Stimulated activated CD4-positive, alpha-beta T cell treated with anti-CD3 and anti-CD28 coated beads, Interleukin-1b, Interleukin-23, amount 100 ng/mL, for 24 hours (primary cell): ENCODE measurements at places on chromosomes 7 and 10.

DNA sequence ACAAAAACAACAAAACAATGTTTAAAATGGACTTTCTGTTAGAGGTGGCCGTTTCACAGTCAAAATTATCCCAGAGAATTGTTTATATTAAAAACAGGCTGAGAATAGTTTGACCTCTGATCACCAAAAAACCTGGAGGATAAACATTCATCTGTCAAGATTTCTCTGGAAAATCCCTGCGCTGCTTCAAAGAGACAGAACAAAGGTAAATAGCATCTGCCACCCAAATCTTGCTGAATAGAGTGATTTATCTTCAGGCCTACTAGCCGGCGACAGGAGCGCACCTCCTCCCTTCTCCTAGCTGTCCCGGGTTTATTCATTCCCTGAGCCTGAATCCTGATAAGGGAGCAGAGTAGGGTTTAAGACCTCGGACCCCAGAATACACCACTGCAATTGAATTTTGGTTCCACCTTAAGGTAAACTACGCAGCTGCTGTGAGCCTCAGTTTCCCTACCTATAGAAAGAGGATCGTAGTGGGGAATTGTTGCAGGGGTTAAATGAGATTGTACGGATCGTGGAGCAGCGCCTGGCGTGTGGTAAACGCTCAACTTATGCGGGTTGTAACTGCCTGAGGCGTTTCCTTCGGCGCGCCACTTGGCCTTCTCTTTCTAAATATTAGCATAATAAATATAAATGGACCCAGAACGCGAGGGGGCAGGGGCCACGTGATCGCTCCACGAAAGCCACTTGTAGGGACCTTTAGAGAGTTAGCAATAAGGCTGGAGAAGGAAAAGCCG, 498 bp upstream of the ST7 start:
- no peak for DNase-seq

- DNase-seq = no peak
Observed at GRCh38 chr7:156889089-156889488, 3.9 kb downstream of the LMBR1 start.

DNA sequence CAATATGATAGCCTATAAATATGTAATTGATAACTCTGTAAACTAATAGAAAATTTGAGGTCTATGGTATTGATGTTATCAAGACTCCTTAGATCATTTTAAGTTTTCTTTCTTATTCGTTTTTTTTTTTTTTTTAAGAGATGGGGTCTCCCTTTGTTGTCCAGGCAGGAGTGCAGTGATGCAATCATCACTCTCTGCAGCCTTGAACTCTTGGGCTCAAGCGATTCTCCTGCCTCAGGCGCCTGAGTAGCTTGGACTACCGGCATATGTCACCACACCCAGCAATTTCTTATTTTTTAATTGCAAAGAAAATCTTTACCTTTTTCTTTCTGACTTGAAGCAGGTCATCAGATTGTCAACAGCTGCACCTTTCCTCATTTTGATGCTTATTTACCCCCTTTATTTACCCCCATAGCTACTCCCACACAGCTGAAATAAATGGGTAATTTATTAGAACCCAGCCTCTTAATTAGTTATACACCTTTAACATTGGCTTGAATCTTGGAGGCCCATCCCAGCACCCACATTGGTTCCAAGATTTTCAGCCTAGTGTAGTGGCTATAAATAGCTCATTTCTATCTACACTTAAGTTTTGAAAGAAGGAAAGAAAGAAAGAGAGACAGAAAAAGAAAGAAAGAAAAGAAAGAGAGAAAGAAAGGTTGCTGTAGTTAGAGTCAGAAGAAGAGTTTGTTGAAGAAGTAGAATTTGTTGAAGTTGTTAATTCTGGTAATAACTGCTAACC, 38.3 kb downstream of the ARL4A start:
- DNase-seq = no peak

GRCh38 chr7:11969643-11970042, 137.6 kb upstream of the THSD7A start:
- DNase-seq = no peak

DNA sequence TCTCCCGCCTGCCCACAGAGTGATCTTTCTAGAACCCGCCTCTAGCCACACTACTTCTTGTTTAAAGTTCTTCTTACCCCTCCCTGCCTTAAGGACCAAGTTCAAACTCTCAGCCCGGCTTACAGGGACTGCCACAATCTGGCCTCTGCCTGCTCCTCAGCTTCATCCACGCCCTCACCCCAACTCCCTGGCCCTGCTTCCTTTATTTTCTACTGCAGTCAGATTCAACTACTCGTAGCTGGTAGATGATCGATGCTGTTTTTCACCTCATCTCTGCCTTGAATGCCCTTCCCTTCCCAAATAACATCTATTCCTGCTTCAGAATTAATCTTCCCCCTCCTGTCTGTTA, 508.5 kb downstream of the RPS24 start:
- DNase-seq = no peak

GRCh38 chr7:27940341-27940740, 200.4 kb downstream of the TAX1BP1 start:
- no peak for DNase-seq

DNA sequence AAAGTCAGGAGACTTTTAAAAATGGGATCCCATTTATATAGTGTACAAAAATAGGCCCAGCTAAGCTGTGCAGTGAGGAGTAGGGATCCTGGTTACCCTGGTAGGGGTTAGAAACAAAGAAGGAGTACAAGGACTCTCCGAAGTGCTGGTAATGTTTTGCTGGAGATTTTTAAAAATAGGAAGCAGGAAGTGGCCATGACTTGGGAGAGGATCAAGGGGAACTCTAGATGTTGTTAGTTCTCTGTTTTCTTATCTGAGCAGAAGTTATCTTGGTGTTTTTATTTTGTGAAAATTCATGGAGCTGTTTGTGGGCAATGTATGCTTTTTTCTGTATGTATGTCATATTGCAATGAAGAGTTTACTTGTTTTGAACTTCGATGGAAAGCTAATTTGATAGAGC, 373.9 kb downstream of the SFMBT2 start:
- no peak for DNase-seq

- no peak for DNase-seq
Observed at GRCh38 chr10:74165530-74165901, 14.5 kb downstream of the ADK start.

- no peak for DNase-seq
Observed at GRCh38 chr10:8104005-8104404, 49.5 kb downstream of the GATA3 start.

- no peak for DNase-seq
Observed at GRCh38 chr10:107614939-107615685, 450.6 kb upstream of the SORCS1 start.

DNA sequence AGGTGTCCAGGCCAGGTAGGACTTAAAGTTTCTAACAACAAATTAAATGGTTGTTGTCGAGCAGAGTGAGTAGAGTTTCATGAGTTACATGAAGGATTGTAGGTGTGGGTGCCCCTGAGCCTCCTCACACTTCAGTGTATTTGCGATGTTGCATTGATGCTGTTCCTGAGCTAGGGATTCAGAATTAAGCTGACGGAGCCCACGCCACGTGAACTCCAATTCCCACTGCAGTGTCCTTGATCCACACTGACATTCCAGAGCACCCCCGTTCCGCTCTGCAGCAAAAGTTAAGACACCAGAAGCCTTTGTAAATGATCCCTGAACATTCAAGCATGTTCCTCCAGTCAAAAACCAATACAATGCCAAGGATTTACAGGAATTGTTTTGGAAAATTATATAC, 78.8 kb upstream of the SEC61G start:
- DNase-seq = no peak

GRCh38 chr10:59803714-59804113, 50.5 kb upstream of the MRLN start:
- no peak for DNase-seq

DNA sequence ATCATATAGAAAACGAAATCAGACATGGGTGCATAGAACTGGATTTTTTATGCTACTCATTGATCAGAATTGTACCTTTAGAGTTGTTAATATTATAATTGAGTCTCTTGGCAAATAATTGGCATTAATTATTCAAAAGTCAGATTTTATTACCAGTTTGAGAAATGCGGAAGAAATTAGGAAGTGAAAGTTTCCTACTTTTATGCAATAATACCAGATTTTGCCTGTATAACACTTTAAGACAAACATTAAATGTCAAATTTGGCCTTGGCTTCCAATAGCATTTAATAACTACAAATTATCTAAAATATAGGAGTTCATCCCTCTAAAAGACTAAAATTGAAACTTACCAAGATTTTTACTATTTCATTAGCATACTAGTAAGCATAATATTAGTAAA, 6.8 kb upstream of the TFEC start:
- no peak for DNase-seq

DNA sequence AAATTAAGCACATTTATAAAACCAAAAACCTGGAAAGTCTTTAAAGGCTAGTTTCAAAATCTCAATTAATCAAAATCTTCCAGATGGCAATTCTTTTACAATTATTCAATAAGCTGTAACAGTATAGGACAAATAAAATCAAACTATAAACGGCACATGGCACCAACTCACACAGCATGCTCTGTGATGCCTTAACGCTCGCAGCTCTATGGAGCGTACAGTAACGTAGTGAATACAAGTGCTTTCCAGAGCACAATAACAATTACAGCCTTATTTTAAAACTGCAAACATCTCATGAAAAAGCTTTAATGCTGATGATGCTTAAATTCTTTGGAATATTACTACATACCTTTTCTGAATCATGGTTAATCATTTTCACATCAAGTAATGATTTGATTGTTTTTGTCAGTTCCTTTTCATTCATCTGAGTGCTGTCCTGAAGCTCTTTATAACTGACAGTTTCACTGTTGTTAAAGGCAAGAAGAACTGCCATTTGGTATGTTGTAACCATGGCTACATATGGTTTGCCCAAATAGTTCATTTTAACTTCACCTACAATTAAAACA, 74.2 kb downstream of the CUL2 start:
- no peak for DNase-seq

GRCh38 chr7:156178857-156179256, 366.6 kb upstream of the SHH start:
- no peak for DNase-seq

GRCh38 chr7:114943953-114944744, 22.3 kb downstream of the MDFIC start:
- DNase-seq = no peak

- DNase-seq = no peak
Observed at GRCh38 chr10:114071178-114071577, 27.5 kb downstream of the ADRB1 start.

DNA sequence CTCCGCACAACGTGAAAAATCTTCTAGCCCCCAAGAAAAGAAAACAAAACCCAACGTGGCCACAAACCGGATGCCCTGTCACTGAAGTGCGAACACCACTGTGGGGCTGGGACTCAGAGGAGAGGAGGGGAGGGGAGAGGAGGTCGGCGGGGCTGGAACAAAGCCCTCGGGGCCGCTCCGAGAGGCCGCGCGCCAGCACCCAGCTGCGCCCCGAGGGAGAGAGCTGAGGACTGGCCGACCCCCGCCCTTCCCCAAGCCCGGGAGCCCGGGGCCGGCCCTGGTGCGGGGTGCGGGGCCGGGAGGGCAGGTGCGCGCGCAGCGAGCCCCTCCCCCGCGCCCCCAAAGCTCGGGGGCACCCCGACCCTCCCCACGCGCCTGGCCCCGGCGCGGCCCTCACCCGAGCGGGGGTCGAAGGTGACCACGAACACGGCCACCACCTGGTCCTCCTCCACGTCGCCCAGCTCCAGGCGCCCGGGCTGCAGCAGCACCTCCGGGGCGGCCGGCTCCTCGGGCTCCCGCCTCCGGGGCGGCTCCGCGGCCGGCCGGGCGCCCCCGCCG, 398 bp downstream of the DENND11 start:
- peak; percentile 46 for DNase-seq

DNA sequence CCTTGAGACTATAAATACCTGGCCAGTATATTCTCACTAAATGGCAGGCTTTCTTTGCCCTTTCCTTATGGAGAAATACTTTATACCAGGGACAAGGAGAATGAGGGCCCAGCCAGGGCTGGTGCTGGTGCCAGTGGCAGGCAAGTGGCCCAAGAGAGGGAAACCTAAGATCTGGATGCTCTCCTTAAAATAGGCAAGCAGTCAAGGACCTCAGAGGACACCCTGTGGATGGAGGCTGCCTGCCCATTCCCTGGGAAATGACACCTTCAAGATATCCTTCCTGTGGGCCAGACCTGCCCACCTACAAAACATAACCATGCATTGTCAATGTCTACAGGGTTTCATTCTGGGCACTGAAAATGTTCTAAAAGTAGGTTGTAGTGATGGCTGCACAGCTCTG, 29.1 kb downstream of the POLR3A start:
- no peak for DNase-seq

DNA sequence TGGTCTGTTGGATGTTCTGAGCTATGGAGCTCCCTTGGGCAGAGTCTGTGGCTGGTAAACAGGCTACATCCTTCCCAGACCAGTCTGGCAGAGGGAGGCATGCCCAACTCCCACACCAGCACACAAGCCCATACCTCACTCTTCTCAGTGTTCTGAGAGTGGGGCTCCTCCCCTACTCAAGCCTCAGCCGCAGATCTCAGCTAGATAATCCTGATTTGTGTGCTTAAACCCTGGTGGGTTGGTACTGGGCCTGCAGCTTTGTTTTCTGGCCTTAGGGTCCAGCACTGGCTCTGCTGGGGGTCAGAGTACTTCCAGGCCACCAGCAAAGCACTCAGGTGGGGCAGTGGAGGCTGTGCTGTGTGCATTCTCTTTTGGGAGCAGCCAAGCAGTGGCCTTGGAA, 70.4 kb downstream of the MGAM2 start:
- DNase-seq = no peak

- no peak for DNase-seq
Observed at GRCh38 chr7:119256001-119256400, 1017.0 kb upstream of the KCND2 start.

DNA sequence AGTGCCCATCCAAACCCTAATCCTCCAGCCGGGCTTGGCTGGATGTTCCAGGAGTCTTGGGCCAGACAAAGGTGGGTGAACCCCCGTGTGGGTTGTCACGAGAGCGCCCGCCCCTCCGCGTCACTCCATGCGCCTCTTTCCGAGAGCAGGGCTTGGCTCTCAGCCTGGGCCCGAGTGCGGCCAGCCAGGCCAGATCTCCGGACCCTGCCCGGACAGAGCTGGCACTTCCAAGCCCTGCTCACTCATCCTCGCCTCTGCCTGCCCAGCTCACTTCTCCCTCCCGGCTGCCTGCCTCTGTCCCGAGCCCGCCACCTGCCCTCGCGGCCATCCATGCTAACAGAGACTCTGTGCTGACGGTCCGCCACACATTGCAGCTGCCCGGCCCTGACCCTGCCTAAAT, 34.6 kb downstream of the AGAP3 start:
- no peak for DNase-seq
